ENCODE measurements at places on chromosomes 3 and 15. TPM values are rescaled to one million over a fixed set of nuclear protein-coding genes. Genes with fewer than 3 reads are reported as not detected.

DNA sequence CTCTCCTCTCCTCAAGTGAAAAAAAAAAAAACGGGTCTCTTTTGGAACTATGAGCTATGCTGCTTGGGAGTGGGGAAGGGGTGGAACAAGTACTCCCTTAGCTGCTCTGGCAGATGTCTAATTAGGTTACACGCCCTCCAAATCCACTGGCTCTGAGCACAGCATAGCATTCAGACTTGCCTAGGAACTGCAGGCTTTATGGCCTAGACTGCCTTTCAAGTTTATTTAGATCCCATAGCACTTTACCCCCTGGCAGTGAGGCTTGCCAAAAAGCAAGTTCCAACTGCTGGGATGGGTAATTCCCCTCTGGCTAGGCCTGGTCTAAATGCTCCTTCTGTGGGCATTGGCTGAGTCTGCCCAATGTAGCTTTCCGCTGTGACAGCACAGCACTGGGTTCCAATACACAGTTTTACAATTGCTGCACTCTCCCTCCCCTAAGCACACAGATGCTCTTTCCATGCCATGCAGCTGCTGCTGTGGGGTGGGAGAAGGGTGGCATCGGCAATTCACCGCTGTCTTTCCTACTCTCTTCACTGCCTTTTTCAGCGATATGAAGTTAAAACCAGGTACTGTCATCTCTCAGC, 152.8 kb downstream of the KCNAB1 start:
- ATAC-seq, result no peak

- no peak for ATAC-seq
Measured at GRCh38 chr15:39239562-39239961, 341.3 kb upstream of the THBS1 start.

GRCh38 chr3:182413061-182413460, 380.2 kb upstream of the ATP11B start:
- ATAC-seq, result no peak

DNA sequence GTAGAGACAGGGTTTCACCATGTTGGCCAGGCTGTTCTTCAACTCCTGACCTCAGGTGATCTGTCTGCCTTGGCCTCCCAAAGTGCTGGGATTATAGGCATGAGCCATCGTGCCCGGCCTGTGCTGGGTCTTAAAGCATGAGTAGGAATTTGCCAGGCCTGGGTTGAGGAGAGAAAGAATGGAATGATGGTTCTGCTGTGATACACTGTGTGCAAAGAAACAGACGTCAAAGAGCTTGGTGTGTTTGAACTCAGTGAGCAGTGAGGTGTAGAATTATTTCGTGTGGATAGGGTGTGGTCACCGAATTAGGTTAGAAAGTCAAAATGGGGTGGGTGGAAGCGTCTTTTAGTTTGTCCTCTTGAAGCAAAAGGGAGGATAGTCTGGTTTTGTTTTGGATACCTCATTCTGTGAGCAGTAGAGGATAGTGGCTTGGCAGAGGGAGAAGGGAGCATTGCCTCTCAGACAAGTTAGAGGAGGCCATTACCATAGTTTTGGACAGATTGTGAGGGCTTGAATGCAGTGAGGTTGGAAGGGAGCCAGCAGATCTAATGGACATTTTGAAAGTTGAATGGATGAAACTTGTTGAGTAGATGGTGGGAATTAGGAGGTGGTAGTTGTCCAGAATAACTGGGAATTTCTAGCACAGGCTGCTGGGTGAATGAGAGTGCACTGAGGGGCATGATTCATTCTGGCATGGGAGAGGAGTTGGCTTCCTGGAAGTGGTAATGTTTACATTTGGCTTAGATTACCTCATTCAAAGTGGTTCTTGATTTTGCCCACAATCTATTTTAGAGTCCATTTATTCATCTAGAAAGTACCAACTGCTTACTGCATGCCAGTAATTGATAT, 27.2 kb downstream of the AKAP13 start:
- peak; percentile 68 for ATAC-seq

The PLSCR2 gene
- total RNA-seq, result not detected
